ENCODE measurements at places on chromosomes 12 and 14.

GRCh38 chr12:1093166-1093751 is 102.2 kb downstream of the ERC1 start:
- peak; percentile 66 for DNase-seq

- DNase-seq: no peak
These were observed 28.0 kb upstream of the DCN start for GRCh38 chr12:91210618-91211017.

DNA sequence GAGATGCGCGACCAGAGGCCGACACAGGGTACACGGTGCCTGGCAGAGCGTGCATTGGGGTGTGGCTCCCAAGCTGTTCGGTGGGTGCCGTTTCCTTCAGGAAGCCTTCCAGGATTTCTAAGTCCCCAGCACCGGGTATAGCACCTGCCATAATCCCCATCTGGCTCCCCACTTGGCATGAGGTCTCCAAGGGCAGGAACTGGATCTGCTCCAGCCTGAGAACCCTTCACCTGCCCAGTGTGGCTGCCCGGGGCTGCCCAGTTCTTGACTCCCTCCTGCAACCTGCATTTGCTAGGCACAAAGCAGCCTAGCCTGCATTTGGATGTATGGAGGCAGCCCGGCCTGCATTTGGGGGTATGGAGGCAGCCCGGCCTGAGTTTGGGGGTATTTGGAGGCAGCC is 69.7 kb downstream of the RFLNA start:
- no peak for DNase-seq

GRCh38 chr14:105993814-105994213 is 467.4 kb downstream of the TMEM121 start:
- no peak for DNase-seq

GRCh38 chr14:73771848-73772638 is 57.9 kb upstream of the PNMA1 start:
- peak; percentile 84 for DNase-seq

- DNase-seq: peak; percentile 91
These were observed 6.3 kb upstream of the RIN3 start for GRCh38 chr14:92507174-92507768.

DNA sequence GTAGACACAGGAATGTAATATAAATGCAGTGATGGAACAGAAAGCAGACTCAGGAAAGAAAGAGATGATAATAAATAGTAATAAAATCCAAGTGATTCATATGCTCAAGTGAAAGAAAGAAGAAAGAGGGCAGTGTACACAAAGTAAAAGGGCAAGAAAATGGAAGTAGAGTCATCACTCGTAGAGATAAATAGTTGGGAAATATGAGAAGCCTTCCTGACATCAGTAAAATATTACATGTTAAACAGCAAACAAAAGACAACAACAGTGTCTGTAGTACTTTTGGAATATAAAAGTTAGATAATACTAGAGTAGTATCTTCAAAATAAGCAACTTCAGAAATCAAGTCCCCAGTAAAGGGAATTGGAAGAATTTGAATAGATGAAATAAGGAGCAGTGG is 412.3 kb downstream of the RAD51B start:
- DNase-seq: no peak

DNA sequence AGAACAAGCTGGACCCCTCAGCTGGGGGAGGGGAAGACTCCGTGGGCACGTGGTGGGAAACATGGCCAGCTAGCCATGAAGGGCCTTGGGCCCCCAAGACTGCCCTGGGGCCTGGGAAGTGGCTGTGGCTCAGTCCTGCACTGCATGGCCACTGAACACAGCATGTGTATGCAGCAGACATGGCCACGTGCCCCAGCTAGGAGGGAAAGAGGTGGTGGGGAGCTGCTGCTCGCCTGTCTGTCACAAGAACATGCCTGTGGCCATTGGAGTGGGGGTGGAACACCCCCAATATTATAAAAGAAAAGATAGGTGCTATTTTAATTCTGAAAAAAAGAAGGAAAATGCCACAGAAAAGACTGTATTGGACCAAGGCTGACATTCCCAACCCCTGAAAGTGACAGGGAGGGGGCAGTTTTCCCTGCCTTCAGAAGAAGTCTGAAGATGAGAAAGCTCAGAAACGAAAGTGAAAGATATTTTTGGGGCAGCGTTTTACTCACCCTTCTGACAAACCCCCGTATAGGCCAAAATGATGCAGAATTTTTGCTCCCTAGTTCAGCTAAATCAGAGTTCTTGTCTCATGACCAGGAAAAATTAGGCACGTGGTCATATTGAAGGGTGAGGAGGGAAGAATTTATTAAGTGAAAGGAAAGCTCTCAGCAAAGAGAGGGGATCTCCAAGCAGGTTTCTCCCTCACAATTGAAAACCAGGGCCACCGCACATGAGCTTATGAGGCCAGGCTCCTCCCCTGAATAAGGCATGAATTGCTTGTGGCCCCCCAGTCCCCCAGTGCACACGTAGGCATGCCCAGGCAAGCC is 35.2 kb upstream of the PCNX1 start:
- DNase-seq: no peak

GRCh38 chr14:27916326-27916725 is 850.3 kb upstream of the FOXG1 start:
- DNase-seq: no peak

DNA sequence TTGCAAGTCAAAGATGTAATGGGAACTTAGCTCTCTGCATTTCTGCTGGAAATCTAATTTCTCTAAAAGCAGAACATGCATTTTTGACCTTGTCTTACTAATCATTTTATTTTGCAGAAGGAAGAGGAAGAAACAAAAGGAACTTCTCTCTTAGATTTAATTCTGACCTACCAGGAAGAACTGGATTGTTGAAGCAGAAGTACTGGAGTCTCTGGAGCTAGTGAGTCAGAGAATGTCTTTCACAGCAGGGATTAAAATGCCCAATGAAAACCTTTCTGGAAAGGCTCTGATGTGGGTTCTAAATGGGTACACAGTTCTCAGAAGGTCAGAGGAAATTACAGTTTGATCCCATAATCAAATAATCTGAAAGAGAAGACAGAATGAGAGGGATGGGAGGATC is 70.8 kb upstream of the GNG2 start:
- no peak for DNase-seq

- DNase-seq: no peak
These were observed 138.0 kb upstream of the CPNE8 start for GRCh38 chr12:39043424-39043822.

DNA sequence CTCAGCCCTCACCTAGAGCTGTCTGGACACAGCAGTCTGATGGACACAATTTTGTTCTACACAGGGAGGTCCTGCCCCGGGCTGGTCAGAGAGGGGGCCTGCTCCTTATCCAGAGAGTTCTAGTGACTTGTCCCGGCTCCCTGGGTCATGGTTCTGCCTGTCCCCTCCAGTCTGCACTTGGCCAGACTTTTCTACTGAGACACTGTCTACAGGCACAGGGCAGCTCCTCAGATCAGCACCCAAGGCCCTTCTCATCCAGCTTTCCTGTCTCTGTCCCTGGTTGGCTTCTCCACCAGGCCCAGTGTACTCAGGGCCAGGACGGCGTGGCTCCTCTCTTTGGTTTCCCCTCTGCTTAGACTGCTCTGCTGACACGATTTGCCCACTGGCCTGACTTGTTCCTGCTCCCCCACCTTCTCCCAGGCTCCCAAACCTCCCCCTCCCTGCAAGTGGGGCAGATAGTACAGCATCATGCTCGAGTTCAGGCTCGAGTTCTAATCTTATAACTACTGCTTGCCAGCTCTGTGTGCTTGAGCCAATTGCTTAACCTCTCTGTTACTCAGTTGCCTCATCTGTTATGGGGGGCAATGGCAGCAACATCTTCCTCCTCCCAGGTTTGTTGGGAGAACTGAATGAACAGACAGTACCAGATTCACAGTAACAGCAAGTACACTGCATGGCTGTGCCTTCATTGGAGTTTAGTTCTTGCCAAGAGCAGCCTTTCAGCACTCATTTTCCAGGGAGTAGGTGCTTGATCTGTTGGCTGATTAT is 22.0 kb upstream of the COL2A1 start:
- no peak for DNase-seq

DNA sequence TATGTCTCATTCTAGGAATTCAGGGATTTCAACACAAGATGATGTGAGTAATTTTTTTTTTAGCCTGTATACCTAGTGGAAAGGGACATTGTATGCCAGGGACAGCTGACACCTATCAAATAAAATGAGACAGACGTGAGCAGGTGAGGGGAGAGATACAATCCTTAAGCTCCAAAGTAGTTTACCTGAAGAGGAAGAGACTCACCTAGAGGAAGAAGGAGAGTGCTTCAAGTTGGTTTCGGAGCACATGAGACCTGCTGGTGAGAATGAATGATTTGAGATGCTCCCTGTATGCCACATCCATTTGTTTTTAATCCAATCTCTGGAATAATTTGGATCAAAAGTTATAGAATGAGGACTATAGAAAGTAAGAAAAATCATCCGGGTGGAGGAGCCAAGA is 915.4 kb upstream of the FBXO33 start:
- DNase-seq: peak; percentile 46

- no peak for DNase-seq
These were observed 35.9 kb downstream of the FBLN5 start for GRCh38 chr14:91911474-91912032.

DNA sequence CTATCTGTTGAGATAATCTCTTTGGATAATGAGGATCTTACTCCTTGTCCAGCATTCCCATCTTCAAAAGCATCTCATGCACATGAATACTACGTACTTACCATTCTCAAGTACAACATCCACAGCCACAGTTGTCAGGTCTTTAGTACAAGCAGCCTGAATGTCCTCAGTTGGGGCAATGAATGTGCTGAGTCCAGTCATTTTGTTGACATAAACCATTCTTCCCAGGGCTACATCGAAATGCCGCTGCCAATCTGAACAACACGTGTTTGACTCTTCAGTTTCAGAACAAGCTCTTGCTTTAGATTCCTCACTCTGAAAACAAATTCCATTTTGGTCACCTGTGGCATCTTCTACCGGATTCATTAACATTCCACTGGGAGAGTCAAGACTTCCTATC is 5.0 kb downstream of the MLH3 start:
- DNase-seq: no peak

- no peak for DNase-seq
These were observed 129.9 kb downstream of the CPNE8 start for GRCh38 chr12:38775457-38775856.

GRCh38 chr12:82746668-82747067 is 60.0 kb downstream of the TMTC2 start:
- DNase-seq: no peak

DNA sequence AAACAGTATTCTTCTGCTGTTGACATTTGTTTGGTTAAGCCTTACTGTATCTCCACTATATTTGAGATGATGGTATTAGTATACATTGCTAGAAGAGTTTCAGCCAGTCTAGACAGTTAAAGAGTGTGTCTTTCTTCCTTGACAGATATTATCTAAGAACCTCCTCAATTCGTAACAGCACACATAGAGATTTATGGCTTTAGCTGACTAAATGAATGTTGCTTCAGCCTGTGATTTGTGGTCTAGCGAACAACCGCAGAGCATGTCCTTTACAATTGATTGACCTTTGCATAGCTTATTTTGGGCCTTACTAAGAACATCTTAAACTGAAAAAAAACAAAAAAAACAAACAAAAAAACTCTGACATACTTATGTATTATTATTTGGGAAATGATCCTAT is 122.2 kb downstream of the DAAM1 start:
- DNase-seq: no peak

DNA sequence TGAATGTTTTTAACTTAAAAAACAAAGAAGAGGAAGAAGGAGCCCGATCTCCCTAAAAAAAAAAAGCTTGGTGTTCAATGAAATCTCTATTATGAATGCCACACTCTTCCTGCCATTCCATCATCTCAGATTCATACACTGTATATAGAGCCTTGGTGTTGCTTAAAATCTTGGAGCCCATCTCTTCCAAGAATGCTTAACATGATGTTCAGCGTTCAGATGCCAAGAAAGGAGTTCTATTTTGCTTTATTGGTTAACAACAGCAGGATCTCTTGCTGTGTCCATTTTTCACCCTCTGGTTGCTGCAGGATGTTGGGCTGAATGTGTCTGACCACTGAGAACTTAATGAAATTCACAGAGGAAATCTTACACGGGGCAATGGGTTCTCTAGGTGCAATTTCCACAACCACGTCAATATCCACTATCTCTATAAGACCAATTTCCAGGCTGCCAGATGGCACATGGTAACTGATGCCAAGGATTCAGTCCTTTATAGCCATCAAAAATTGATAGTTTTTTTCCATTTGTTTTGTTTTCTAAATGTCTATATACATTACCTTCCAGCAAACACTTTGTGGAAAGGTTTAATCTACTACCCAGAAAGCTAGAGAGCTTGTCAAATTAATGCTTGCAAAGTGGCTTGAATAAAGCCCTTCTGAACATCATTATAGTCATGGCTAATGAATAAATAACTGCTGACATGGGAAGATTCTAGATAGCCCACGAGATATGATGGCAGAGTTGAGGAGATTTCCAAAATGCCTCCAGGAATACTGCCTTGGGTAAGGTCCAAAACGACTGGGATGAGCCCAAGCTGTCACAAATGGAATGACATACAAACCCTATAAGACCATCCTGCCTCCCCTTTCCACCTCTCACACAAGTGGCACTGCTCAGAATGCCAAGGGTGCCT is 26.5 kb downstream of the RERG start:
- DNase-seq: no peak

- no peak for DNase-seq
These were observed 37.7 kb downstream of the CCDC177 start for GRCh38 chr14:69536971-69537370.

DNA sequence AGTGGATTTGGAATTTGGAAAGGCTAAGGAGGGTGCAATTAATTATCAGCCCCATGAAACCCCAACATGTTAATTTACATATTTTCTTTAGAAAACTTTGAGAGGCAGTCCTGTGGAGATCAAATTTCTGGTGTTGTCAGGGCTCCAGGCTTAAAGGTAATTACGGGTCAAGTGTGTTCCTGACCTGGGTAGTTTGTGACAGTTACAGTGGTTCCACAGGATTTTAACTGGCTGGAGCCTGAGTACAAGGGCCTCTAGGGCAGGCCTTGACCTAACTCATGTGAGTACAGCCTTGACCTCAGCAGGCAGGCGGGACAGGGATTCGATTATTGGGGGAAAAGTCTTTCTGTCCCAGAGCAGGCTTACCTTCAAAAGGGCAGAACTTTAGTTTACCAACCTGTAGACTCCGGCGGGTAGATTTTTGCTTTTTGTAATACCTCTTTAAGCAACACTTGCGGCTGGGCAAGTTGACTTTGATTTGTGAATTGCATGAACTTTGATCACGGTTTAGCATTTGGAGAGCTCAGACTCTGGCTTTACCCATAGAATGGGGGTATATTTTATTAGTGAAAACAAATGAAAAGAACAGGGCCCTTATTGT is 8.4 kb upstream of the PPTC7 start:
- DNase-seq: peak; percentile 11

- DNase-seq: no peak
These were observed 151.0 kb upstream of the ATP2B1 start for GRCh38 chr12:89859508-89860220.

DNA sequence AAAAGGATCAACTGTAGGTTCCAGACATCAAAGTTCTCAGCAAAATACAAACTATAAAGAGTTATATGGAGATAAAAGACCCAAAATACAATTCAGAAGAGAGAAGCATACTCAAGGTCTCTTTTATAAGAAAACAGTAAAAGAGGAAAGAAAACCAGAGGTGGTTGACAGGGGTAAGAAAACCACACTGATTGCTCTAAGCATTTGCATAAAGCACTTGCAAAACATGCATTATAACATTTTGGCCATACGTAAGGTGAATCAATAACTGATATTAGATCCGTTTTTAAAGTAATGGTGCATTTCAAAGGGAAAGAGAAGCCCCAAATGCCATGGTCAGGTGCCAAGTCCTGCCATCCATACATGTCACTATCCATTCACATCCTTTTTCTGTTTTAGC is 5.9 kb downstream of the DDHD1 start:
- DNase-seq: no peak

- peak; percentile 9 for DNase-seq
These were observed 56.5 kb downstream of the KDM2B start for GRCh38 chr12:121524196-121524916.

- DNase-seq: no peak
These were observed 1.3 kb downstream of the RITA1 start for GRCh38 chr12:113186666-113187325.

Data from NCI-H146 (cell line).